ENCODE measurements at places on chromosomes 6 and 20.

- no peak for DNase-seq
Observed at GRCh38 chr6:257031-257725, 35.1 kb upstream of the DUSP22 start.

DNA sequence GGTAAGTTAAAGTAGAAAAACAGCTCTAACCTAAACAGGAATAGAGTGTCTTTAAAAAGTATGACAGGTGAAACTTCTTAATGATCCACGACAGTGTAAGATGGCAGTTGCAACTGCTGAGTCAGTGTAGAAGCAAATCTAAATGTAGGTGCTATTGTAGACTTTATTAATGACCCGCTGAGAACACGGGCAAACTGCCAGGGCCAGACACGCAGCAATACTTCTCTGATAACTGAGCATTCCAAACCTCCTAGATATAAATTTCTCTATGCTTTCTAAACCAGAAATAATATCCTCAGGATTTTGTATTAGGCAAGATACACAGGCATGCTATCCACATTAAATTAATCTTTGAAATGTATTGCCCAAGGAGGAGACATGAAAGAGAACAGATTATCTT, 1076.4 kb downstream of the HACE1 start:
- no peak for DNase-seq

DNA sequence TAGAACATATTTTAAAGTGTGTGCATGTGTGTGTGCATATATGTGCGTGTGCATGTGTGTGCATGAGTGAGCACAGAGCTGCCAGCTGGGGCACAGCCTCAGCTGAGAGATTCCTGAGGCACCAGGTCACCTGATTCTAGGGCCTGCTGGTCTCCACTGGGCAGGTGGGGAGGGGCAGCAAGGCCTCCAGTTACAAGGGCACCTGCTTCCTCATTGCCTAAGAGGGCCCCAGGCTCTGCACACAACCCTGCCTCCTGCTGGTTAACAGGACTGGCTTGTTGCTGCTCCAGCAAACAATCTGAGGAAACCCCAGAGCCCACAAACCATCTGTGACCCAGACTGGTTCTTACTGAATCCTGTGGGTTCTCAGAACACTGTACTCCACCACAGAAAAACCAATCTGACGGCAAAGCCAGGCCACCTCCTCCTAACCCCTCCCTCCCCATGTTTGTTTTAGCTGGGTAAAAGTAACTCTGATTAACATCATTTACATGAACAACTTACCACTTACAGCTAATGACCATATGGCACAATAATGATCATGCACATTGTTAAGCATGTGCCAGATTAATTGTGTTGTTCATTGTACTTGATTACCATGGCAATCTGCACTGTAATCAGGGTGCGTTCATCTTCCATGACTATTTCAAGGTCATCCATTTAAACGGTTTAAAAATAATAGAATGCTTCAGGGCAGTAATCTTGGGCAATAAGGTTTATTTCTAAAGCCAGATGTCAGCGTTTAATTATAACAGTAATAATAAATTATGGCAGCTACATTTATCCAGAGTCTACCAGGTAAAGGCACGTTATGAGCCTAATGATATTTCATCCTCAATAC, 23.1 kb upstream of the UBE2J1 start:
- peak; percentile 36 for DNase-seq

DNA sequence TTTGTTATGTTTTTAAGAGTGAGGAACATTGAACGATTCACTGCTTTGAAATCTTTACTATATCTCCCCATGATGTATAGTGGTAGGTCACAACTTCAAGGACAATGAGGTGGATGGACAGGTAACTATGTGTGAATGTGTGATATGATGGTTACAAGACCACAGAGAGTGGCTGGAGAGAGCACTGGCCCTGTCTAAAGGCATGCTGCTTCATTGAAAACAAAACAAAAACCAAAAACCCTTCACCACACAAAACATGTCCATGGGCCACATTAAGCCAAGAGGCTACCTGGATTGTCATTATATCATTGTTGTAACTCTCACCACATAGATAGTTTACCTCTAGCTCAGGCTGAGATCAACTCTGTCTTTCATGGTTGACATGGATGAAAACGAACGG, 180.6 kb upstream of the TENT5A start:
- no peak for DNase-seq

DNA sequence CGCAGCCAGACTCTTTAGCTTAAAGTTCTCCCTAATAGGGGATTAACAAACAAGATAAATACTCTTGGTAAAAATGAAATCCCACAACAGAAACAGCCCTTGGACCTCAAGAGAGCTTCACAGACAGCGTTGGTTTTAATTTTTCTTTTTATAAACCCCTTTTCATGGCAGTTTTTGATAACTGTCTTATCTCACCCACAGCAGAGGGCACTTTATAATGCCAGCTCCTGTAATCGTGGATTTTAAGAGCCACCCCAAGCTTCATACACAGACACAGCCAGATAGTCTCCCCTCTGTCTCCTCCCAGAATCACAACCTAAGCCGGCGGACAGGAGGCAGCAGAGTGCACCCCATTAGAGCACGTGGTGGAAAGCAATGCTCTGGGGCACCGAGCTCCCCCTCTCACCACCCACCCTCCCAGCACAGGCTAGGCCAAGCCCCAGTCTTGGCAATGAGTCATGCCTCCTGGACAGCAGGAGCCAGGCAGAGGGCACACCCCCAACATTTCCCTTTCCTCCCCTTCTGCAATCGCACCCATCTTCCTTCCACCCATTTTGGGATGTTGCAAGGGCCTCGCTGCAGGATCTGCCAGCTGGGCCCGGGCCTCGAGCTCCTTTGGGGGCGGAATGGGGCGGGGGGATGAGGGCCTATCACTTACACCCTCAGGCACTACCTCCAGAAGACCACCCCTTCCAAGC, 2.4 kb downstream of the JAG1 start:
- DNase-seq = no peak

- no peak for DNase-seq
Observed at GRCh38 chr6:167134448-167135328, 11.8 kb downstream of the CCR6 start.

DNA sequence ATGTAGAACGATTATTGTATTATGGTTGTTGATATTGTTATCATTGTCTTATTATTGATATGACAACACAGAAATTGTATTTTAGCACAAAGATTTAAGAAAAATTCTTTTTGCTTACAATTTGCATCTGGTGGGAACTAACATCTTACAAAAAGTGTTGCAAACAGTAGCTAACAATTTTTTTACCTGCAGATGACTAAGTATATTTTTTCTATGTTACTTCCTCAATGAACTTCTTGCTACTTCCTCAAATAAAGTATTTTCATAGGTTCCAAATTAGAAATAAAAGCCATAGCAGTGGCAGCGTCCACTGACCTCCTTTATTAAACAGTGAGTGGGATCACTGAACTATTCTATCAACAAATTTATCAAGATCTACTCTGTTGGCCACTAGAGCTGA, 847.0 kb downstream of the PHF3 start:
- no peak for DNase-seq

- DNase-seq = no peak
Observed at GRCh38 chr20:52289956-52290565, 98.5 kb upstream of the ZFP64 start.

DNA sequence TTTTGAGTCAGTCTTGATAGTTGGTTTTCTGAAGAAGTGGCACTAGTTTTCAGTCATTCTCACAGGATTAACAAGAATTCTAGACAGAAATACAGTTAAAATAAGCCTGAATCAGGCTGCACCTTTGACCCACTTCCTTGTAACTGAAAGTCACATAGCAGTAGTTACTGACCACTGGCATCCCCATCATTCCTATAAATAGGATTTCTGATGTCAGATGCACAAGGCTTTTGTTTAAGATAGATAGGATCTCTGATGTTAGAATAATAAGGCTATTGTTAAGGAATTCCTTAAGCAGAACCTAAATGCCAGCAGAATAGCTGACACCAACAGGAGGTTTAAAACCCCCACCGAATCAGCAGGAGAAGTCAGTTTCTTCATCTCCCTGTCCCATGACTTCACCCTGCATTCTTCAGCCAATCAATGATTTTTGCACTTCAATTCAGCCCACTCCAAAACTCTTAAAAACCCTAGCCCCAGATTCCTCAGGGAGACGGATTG, 30.6 kb upstream of the ZBTB24 start:
- no peak for DNase-seq

- no peak for DNase-seq
Observed at GRCh38 chr6:118579786-118580185, 31.7 kb downstream of the PLN start.

DNA sequence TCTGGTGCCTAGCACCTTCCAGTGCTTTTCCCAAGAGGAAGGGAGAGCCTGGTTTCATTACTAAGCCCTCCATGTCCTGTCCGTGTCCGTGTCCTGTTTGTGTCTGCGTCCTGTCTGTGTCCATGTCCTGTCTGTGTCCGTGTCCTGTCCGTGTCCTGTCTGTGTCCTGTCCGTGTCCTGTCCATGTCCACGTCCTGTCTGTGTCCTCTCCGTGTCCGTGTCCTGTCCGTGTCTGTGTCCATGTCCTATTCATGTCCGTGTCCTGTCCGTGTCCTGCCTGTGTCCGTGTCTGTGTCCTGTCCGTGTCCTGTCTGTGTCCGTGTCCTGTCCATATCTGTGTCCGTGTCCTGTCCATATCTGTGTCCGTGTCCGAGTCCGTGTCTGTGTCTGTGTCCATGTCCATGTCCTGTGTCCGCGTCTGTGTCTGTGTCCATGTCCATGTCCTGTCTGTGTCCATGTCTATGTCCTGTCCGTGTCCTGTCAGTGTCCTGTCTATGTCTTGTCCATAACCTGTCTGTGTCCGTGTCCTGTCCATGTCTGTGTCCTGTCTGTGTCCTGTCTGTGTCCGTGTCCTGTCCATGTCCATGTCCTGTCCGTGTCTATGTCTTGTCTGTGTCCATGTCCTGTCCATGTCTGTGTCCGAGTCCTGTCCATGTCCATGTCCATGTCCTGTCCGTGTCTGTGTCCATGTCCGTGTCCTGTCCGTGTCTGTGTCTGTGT, 54.4 kb upstream of the BHLHE23 start:
- no peak for DNase-seq

DNA sequence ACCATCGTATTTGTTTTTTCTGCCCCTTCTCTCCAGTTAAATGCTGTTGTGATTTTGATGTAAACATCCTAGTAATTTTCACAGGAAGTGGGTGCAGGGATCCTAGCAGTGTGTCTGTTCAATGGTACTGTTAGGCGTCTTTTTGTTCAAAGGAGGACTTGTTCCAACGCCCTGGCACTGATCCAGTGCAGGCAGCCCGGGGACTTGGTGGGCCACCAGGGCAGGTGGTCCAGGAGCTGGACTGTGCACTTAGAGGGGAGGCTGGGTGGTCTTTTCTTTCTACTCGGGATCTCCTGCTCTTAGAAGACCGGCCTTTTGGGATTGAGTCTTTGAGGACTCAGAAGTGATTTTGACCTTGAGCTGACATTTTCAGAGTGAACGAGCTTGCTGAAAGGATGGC, 41.1 kb upstream of the NKX2-2 start:
- DNase-seq = no peak

GRCh38 chr6:37840940-37841300, 21.4 kb downstream of the ZFAND3 start:
- DNase-seq = no peak

- peak; percentile 7 for DNase-seq
Observed at GRCh38 chr20:45306431-45306982, at the start of gene RBPJL. Gene RBPJL (plus strand): TSS chr20:45306840. CDS start chr20:45306923, 83 bp downstream.

DNA sequence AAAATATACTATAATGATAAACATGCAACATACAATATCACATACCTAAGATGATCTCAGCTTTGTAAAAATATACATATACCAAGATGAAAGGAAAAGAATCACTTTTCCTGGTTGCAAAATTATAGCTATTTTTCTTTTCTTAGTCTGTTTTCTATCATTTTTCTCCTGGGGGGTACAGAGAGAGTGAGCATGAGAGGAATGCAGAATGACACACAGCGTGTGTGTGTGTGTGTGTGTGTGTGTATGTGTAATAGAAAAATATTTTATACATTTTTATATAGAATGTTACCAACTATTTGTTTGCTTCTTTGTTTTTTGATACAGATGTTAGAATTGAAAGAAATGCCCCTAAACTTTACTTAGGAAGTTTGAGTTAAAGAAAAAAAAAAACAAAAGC, 64.3 kb downstream of the FAM83B start:
- no peak for DNase-seq

- no peak for DNase-seq
Observed at GRCh38 chr6:33789550-33789895, 593 bp upstream of the LEMD2 start.

DNA sequence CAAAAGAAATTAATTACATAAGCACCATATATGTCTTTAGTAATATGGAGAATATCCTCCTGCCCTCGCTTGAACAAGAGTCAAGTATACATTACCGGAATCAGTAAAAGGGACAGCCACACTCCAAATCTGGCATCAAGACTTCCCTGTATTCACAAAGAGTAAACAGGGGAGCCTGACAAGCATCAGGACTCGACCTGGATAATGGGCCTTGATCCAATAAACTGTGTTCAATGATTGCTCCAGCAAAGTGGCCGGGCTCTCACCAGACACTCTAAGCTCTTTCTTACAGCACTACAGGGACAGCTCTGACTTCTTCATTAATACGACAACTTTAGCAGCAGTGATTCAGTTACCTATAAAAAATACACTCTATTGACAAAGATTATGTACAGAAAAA, 307.9 kb upstream of the POU3F2 start:
- no peak for DNase-seq

DNA sequence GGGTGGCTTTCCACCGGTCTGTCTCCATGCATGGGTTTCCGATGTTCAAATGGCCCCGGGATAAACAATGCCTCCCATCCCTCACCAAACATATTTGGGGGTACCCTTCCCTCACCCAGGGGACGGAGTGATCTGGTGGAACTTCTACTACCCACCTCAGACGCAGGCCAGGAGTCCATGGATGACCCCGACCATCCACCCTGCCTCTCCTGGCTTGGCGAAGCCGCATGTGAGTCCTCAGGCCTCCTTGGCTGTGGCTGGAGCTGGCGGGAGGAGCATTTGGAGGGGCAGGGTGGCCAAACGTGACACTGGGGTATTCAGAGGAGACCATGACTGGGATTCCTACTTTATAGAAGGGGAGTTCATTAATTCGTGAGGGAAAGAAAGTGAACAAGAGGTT, 45.9 kb upstream of the FRMD1 start:
- no peak for DNase-seq

GRCh38 chr6:128474481-128474880, 45.9 kb downstream of the PTPRK start:
- DNase-seq = no peak

- DNase-seq = no peak
Observed at GRCh38 chr6:106103728-106104109, 17.6 kb downstream of the PRDM1 start.

DNA sequence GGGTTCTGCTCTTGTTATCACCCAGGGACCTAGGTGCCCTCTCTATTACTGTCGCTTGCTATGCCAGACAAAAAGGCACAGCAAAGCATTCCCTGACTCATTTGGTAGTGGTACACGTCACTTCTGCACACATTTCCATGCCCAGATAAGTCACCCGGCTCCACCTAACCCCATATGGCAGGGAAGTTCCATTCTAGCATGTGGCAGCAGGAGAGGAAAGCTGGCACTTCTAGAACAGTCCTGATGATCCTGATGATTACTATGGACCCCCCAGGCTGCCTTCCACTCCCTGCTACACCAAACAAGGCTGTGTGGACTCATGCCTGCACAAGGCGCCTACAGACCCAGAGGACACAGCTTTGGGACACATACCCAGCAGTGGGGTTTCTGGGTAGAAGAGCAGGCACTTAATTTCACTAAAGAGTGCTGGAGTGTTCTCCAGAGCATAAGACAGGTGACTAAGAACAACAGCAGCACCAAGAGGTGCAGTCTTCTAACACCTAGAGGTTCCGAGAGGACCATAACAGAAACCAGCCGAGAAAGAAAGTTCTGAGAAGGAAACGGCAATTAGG, 53.5 kb upstream of the NELFCD start:
- DNase-seq = no peak

Data from stimulated activated CD8-positive, alpha-beta memory T cell treated with anti-CD3 and anti-CD28 coated beads, Interleukin-7, amount 100 ng/mL, for 1 hour (primary cell).